Activated CD4-positive, CD25-positive, alpha-beta regulatory T cell (primary cell): ENCODE measurements at places on chromosomes 3 and 15.

DNA sequence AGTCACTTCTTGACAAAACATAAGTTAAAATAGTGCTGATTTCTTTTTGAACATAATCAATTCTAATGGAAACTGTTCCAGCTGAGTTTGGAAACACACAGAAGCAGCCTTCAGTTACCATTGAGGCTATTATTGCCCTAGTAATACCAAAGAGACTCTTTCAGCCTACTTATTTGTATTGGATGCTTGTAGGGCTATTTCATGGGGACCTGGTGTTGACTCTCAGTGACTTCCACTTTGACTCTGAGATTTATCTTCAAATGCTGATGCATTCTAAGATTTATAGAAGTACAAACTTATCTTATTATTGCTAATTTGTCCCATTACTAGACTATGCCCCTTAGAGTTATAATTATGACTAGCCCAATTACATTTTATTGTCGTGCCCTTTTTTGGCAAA is 67.4 kb downstream of the CMSS1 start:
- no peak for DNase-seq

- no peak for DNase-seq
Measured at GRCh38 chr15:59555696-59556095, 55.9 kb upstream of the GCNT3 start.

DNA sequence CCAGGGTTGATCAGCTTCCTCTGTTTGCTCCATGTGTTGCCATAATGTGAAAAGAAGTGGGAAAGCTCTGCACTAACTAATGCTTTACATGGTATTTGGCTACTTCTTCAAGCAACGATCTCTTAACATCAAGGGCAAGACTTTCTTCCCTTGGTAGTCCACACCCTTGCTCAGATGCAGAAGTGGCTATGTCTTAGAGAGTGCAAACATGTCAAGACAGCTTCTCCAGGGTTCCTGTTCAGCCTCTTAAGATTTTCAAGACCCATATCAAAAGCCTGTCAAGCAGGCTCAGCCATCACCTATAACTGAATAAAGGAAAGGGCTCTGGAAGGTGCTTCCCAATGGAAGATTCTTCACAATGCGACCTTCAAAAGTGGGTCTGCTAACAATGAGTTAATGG is 64.8 kb upstream of the CSTA start:
- DNase-seq, result no peak

- no peak for DNase-seq
Measured at GRCh38 chr15:56038015-56038414, 44.6 kb upstream of the NEDD4 start.

GRCh38 chr3:120114981-120115380 is 20.7 kb upstream of the GSK3B start:
- DNase-seq, result no peak

DNA sequence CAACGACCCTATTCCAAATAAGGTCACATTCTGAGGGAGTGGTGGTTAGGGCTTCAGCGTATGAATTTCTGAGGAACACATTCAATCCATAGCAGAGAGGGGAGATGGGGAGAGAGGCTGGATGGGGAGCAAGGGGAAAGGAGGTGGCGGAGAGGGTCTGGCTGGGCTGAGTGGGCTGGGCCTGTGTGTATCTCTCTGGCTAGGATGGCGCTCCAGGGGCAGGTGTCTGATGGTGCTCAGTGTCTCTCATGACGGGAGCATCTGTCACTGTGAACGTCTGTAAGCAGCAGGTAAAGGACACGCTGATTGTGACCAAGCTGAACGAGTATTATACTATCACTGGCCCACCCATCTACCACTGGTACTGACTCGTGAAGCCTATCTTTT is 159.6 kb downstream of the XXYLT1 start:
- DNase-seq, result no peak

DNA sequence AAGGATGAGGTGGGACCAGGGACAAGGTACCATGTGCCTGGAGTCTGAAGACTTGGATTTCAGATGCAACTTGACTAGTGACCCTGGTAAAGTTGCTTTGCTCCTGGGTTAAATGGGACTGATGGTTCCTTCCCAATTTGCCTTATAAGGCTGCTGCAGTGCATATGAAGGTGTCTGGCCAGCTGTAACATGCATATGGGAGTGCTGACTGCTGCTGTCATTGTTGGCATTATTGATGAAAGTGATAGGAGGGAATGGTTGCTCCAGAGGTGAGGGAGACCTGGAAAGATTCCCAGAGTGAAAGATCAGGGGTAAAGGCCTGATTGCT is 20.5 kb downstream of the CYP8B1 start:
- DNase-seq, result no peak

- DNase-seq, result no peak
Measured at GRCh38 chr3:18830087-18830486, 318.2 kb upstream of the KCNH8 start.

GRCh38 chr3:128942161-128942952 is 51.5 kb downstream of the CFAP92 start:
- DNase-seq, result no peak

DNA sequence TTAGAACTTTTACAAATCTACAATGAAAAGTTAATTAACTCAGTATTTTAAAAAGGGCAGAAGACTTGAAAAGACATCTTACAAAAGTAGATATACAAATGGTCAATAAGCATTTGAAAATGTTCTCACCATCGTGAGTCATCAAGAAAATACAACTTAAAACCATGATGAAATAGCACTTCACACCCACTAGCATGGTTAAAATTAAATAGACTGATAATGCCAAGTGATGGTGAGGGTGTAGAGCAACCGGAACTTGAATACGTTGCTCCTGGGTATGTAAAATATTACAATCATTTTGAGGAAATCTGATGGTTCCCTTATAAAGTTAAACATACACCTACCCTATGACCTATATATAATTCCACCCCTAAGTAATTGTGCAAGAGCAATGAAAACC is 319.8 kb upstream of the UMPS start:
- DNase-seq, result no peak

DNA sequence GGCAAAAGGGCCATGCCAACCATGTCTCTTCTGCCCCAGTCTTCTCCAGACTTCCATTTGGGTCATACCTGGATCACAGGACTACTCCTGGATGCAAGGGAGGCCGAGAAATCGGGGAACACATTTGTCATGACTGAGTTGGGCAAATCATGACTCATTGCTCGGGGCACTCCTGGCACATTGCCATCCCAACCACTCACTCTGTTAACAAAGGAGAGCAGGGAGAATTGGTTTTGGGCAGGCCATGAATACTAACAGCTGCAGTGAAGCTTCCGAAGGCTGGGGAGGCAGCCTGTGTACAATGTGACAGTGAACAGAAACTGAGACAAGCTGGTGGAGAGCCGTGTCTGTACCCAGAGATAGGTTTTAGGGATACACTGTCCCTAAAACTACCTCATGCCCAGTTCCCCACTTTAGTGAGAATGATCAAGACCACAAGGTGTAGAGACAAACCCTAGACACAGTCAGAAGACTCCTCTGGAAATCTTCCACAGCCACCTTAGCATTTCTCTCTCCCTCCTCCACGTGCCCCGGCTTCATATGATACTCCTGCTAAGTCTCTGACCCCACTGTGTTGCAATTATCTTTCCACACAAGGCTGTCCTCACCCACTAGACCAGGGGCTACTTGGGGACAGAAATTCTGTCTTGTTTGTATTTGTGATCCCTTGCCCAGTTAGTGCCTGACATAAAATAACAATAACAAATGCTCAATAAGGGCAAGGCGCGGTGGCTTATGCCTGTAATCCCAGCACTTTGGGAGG is 10.5 kb upstream of the BUB1B start:
- no peak for DNase-seq

DNA sequence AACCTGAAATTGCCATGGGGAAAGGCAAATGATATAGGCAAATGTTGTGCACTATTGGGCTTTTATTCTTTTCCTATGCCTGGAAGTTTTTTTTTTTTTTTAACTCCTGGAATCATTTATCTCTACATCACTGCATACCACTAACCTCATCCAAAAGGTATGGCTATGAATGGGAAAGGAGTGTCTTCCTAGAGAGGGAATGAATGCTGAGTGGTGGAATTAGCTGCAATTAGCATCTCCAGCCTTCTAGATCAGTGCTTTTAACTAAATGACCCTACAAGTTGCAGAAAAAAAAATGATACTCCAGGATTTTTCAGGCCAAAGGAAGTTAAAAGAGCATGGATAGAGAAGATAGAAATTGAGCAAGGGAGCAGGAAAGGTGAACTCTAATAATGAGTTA is 429.8 kb upstream of the PDZRN3 start:
- DNase-seq, result no peak

DNA sequence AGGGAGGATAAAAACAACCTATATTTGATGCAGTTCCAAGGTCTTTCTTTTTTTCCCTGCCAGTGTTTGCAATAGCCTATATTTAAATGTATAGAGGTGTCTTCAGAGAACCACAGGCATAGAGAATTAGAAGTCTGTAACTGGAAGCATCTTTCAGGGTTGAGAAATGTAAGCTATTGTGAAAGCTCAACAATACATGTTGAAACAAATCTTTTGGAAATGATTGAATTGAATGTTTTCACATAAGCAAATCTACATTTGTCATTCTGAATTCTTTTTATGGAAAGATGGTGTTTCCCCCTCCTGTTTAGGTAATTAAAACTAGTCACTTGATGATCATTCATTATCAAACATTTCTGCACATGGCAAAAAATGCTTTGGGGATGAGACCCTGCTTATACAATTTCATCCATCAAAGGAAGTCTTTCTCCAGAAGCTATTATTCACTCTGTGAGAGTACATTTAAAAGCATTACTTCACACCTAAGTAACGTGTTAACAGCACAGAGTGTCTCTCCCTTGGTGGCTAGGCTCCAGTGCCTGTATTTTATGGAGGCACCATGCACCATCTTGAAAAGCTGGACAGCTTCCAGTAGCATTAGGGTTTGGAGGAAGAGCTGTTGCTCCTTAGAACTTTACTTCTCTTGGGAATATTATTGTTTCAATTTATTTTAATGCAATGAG is 406.2 kb downstream of the LSAMP start:
- DNase-seq, result no peak

DNA sequence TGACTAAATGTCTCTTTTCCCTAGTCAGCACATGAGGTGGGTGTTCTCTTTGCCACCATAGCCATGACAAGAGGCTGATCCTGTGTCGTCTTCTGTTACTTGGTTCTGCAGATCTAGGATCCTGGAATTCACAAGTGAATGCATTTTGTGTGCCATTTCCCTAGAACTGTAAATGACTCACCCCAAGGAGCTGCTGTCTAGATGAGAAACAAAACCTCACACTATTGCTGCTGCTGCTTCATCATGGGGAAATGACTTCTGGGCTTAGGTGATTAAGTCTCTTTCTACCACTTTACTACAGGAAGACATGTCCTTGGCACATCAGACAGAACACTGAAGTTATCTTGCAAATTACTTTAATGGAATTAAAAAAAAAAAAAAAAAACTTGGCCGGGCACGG is 54.9 kb downstream of the SLCO3A1 start:
- no peak for DNase-seq

DNA sequence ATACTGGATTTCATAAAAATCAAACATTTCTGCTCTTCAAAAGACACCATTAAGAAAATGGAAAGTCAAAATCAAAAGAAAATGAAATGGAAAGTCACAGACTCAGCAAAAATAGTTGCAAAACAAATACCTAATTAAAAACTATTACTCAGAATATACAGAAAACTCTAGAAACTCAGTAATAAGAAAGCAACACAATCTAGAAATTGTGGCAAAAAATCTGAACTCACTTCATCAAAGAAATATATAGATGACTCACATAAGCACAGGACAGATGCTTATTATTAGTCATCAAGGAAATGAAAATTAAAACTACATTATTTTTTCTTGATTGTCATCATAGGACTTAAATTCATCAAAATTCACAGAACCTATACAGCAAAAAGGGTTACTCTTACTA is 430.0 kb downstream of the SHQ1 start:
- no peak for DNase-seq

DNA sequence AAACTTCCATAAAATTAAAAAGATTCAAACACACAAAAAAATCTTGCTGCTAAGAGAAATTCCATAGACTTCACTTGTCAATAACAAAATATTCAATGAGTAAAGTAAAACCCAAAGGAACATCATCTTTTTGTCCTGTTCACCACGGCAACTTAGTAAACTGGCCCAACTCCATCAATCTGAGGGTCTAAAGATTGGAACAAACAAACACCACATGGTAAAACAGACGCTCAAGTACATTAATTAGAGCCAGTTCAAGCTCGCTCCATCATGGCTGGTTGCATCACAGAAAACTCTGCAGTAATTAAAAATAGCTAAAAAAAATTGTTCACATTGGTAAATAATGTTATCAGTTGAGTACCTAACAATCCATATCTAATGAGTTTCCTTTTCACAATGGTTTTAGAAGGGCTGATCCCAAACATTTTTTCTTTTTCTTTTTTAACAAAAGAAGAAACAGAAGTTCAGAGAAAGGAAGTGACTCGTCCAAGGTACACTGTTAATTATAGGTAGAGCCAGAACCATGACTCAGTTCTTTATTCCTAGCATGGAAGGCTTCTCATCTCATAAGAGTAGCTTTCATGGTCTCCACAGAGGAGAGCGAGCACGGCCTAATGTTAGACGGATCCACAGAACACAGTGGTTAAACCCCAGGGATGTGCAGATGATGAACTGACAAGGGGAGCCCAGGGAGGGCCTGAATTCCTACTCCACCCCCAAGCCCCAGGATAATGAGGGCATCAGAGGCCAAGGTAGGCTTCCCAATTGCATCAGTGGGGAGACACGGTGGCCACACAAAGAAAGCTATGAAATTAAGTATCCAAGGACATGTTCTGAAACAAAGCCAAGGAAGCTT is 79.2 kb upstream of the ARHGEF3 start:
- no peak for DNase-seq

DNA sequence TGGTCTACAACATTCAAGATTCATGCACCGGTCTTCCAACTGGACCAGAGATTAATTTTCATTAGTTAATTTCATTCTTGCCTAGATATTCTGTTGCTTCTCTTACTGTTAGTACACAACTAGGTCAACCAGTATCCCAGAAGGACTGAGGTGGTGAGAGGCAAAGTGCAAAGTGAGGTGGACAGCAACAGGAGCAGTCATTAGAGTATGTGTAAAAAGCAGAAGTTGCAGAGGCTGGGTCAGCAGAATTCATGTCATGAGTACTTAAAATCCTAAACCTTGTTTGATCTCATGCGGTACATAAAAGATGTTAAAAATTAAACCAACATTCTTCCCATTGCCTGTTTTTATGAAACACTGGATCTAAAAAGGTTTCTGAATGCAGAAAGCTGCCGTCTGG is 46.7 kb downstream of the PARP14 start:
- DNase-seq, result no peak

GRCh38 chr3:190338717-190339116 is 16.5 kb upstream of the CLDN1 start:
- no peak for DNase-seq

- no peak for DNase-seq
Measured at GRCh38 chr15:65331811-65332210, 27.3 kb downstream of the RNU5B-1 start.

DNA sequence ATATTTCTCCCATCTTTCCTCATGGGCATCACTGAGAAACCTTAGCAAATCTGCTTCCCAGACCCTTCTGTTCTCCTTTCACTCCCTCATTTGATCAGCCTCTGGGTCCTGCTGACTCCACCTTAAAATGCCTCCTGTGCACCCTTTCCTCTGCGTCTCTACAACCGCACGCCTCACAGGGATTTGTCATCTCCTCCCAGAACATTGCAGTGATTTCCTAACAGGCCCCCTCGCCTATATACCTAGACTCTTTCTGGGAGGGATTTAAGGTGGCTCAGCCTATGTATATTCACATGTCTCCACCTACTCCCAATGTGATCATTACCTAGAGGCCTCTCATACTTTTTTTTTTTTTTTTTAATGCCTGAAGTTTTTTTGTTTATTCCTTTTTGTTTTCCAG is 69.2 kb downstream of the LIPC start:
- DNase-seq, result no peak

GRCh38 chr3:80983753-80984152 is 777.7 kb downstream of the GBE1 start:
- DNase-seq, result no peak

GRCh38 chr15:44706401-44706800 is 4.7 kb downstream of the PATL2 start:
- no peak for DNase-seq
